SW 1271 (cell line): ENCODE measurements at places on chromosomes 2 and 18.

DNA sequence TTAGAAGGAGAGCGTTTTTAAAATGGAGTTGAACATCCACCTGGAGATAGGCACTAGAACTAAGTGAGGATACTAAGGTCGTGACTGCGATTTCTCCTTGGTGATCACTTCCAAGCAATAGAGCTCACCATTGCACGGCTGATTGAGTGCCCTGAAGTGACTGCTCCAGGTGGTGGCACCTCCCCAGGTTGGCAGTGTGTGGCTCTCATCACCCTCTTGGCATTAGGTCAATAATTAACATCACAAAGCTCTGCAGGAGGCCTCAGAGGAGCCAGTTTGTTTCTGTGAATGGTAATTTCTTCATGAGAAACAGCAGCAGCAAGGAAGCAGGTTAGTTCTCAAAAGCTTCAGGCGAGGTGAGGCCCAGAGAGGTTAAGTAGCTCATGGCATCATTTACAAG is 259.6 kb downstream of the CLIP4 start:
- no peak for DNase-seq

DNA sequence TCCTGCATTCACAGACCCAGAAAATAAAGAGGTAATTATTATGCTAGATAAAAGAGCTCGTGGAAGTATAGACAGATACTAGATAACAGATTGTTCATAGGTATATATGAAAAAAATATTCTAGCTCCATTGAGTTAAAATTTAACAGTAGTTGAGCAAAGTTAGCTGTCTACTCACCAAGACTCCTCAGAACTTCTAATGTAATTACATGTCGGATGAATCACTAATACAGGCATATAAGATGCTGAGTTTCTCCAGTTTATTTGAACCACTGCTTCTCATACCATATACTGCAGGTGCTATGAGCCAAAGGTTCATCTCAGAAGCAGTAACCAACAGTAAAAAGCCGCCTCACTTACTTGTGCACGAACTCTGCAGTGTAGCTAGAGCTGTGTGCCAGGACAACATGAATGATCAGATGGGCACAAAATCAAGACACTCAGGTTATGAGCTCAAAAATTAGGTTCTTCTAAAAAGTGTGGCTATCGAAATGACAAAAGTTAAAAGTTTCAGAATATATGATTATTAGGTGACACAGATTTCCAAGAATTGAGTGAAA is 373.4 kb downstream of the NCKAP5 start:
- DNase-seq: no peak

- no peak for DNase-seq
Observed at GRCh38 chr2:168560817-168561499, 104.9 kb downstream of the CERS6 start.

- no peak for DNase-seq
Observed at GRCh38 chr2:207448006-207448405, 81.8 kb upstream of the CREB1 start.

GRCh38 chr2:237403024-237403882 is 10.7 kb downstream of the COL6A3 start:
- DNase-seq: no peak

DNA sequence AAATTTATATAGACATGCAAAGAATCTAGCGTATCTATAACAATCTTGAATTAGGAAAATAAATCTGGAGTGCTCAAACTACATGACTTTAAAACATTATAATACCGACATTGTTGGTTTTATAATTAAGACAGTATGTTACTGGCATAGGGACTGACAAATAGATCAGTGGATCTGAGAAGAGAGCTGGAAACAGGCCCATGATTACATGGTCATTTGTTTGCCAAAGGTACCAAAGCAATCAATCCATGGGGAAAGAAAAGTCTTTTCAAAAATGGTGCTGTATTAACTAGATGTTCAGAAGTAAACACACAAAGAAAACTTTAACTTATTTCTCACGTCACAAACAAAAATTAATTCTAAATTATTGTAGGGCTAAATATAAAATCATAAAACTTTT is 124.2 kb downstream of the BCL2L11 start:
- DNase-seq: no peak

GRCh38 chr18:5975111-5976002 is 80.0 kb upstream of the TMEM200C start:
- no peak for DNase-seq

- DNase-seq: peak; percentile 29
Observed at GRCh38 chr18:63237881-63238692, 81.5 kb downstream of the BCL2 start.

DNA sequence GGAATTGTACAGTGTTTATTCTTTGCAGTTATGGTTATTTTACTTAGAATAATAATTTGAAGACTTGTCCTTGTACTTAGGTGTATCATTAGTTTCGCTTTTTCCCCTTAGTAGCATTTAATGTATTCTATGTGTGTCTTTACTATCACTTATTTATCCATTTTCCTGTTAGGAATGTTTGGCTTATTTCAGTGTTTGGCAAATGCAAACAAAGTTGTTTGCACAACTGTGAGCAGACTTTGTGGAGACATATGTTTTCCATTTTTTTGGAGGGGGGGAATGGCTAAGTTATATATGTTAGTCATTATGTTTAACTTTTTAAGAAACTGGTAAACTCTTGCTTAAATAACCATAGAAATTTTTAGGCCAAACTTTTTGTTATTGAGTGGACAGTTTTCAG is 447.7 kb downstream of the SOX11 start:
- no peak for DNase-seq

- no peak for DNase-seq
Observed at GRCh38 chr2:231330311-231330710, 65.2 kb upstream of the B3GNT7 start.

GRCh38 chr2:121771976-121772742 is 16.7 kb downstream of the TSN start:
- no peak for DNase-seq

DNA sequence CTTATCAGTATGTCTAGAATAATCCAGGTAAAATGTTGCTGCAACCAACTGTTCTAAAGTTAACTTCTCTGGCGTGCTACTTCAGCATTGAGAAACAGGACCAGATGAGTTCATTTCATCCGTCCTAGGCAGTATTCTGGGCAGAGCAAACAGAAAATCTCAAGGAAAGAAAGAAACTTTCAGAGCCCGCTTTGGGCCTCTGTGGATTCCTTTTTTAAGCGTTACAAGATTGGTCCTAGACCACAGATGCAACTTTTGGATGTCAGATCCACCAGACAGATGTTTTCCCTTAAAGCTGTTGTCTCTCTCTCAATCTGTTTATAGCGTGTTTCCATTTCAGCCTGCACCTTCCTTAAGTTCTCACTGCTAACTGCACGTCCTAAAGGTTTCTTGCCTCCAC is 75.0 kb downstream of the BCL2 start:
- no peak for DNase-seq

DNA sequence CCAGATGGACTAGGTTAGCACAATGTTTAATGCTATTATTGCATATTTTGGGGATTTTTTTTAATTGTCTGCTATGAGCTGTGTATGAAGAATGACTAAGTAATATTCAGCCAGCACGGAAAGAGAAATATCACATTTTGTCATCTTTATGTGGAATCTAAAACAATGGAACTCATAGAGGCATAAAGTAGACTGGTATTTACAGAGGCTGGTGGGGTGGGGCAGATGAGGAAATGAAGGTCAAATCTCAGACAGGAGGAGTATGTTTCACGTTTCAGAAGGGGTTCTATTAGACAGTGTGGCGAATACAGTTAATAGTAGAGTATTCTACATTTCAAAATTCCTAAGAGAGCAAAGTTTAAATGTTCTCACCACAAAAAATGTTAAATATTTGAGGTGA is 4.7 kb downstream of the CDH19 start:
- no peak for DNase-seq

GRCh38 chr2:110979471-110980338 is 141.0 kb upstream of the BCL2L11 start:
- no peak for DNase-seq

- no peak for DNase-seq
Observed at GRCh38 chr2:241123816-241124536, 21.9 kb upstream of the MTERF4 start.

- DNase-seq: no peak
Observed at GRCh38 chr2:878245-878930, 72.3 kb upstream of the SNTG2 start.

DNA sequence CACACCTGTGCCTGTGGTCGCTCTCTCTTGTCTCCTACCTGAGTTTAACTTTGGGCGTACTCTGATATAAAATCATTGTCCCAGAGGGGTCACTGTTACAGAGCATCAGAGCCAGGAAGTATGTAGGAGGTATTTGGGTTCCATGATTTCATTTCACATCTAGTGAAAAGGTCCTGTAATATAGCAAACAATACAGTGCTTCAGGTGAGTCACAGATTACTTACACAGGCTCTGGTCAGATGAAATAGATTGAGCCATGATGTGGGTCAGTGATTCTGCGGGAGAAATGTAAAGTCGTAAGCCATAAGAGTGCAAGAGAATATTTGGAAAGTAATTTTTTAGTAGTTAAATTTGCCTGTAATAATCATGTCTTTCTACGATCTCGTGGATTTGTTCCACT is 70.2 kb downstream of the SOCS6 start:
- DNase-seq: no peak

- DNase-seq: no peak
Observed at GRCh38 chr2:50391556-50391955, 640.4 kb downstream of the NRXN1 start.

- no peak for DNase-seq
Observed at GRCh38 chr2:189756311-189756952, 6.2 kb downstream of the OSGEPL1 start.

- no peak for DNase-seq
Observed at GRCh38 chr2:157625296-157625695, 3.4 kb downstream of the ACVR1C start.

DNA sequence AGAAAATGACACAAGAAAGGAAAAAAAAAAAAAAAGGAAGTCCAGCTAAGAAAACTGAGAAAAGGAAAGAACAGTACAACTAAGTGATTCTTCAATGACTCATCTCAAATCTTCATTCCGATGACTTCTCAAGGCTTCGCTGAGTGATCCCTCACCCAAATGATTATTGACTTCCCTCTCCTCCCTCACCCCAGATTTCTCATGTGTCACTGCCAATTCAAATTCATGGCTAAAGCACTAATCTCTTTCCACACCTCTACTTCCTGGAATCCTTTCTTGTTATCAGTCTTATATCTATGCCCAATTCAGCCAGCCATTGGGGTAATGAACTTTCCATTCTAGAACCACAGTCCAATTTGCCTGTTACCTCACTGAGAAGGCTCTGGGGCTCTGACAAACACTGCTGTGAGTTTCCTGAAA is 7.2 kb upstream of the ABCB11 start:
- DNase-seq: no peak

DNA sequence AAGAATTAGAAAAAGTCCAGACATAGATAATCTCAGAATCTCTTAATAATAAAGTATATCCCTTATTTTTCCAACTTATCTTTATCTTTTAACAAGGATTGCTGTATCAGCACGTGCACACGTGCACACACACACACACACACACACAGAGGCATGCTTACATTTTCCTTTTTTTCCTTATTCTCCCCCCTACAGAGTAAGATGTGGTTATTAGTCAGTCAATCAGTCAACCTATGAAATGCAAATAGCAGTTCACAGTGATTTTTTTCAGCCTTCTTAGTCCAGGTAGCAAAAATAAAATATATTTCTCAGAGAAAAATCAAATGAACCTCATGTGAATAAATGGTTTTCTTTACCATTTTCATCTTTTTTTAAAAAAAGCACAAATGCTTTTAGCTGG is 506.2 kb upstream of the SLC39A10 start:
- DNase-seq: no peak

DNA sequence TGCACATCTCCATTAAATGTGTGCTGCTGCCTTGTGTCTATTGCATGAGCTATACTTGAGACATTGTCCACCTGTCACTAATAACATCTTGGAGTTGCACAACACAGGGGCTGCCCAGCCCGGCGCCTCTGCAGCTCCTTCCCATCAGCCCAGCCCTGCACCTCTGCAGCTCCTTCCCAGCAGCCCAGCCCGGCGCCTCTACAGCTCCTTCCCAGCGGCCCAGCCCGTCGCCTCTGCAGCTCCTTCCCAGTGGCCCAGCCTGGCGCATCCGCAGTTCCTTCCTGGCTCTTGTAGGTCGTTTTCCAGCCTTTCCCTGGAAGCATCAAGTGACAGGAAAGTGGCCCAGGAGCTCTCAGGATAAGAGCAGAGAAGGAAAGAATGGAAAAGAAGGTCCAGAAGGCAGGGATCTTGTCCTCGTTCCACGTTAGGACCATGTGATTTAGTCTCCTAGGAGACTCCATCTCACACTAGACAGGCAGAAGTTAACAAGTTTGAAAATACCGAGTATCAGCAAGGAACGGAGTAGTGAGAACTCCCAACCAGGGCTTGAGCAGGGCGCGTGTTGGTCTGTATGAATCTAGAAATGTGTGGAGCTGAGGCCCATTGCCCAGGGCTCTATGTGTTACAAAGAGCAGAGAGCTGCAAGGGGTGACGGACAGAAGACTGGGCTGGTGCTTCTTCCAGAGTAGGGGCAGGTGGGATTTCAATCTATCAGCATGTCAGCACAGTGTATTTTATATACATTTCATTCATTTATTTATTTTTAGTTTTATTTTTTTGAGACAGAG is 115.7 kb upstream of the TPO start:
- no peak for DNase-seq

- DNase-seq: no peak
Observed at GRCh38 chr18:55539240-55539639, 48.8 kb downstream of the TCF4 start.

DNA sequence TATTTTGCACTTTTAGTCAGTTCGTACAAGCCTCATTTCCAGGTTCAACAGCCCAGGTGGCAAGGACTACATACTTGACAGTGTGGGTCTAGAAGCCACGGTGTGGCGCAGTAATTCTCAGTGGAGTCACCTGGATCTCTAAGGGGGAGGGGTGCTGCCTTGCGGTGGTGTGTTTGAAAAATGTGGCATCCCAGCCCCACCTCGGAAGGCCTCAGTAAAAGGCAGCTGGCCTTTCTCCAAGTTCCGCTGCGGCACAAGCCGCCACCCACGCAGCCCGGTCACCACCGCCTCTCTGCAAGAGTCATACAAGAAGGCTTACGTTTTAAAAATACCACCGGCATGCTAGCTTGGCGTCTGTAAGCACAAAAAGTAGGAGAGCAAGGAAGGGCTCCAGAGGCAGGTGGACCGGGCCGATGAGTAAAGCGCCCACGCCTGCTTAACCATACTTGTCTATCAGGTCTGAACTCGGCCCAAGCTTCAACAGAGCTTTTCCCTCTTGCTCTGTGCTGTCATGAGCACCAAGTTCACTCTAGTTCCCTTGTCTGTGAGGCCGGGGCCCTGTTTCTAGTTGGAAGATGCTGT is 49.5 kb downstream of the SPRED2 start:
- DNase-seq: no peak

- DNase-seq: no peak
Observed at GRCh38 chr2:204205082-204205481, 268.5 kb downstream of the ICOS start.

DNA sequence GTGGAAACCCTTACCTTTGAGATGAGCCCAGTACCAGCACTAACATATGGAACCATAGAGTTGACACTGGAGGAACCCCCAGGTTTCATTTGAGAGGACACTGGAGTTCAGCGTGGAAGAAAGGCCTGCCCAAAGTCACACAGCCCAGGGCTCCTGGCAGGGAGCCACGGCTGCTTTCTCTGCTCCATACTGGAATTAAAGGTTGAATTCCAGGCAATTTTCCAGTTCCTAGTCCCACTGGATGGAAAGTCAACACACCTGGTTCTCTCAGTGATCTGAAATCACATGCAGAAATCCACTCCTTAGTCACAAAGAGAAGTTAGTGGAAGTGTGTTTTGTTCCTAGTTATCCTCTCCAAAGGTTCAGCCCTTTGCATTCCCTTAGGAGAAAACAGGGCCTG is 336.1 kb upstream of the SKOR2 start:
- no peak for DNase-seq
